ENCODE measurements at places on chromosomes 13 and 19.

- DNase-seq, result no peak
These were observed 18.3 kb downstream of the MAST1 start for GRCh38 chr19:12856653-12857052.

DNA sequence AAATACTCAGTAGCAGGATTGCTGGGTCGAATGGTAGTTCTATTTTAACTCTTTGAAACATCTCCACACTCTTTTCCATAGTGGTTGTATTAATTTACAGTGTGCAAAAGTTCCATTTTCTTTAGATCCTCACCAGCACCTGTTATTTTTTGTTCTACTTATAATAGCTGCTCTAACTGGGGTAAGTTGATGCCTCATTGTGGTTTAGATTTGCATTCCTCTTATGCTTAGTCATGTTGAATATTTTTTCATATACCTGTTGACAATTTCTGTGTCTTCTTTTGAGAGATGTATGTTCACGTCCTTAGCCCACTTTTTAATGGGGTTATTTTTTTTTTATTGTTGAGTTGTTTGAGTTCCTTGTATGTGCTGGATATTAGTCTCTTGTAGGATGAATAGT lies 144.6 kb downstream of the NBEA start:
- DNase-seq, result no peak

DNA sequence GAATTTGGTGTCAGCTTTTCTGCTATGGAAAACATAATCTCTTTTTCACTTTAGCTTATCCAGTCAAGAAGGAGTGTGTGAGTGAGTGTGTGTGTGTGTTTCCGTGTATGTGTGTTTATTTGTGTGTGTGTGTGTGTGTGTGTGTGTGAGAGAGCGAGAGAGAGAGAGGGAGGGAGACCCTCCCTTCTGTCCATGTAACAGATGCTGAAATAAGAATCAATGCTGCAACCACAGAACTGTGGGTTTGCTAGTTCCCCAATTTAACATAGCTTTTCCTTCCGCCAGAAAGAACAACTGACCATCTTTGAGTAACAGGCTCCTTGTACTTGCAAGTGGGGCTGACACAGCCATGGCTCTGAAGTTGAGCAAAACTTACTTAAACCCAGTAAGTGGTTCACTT lies 5.2 kb downstream of the LCP1 start:
- no peak for DNase-seq

DNA sequence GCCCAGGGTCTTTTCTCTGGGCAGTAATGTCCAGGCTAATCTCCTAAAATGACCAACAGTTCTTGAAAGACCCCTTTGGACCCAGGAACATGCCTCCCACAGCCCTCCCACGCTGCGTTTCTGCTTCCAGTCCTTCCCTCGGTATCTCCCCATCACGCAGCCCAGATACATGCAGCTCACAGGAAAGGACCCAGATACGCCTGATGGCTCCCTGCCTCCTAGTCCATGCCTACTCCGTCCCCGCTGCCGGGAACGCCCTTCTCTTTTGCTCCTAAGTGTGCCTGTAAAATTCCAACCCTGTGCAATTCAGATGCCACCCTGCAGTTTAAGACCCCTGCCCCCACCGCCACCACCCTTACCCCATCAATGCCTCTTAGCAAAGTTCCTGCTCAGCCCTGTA lies 778 bp downstream of the MUC16 start:
- DNase-seq, result no peak

- no peak for DNase-seq
These were observed 517 bp downstream of the GTF2F1 start for GRCh38 chr19:6392221-6393073.

DNA sequence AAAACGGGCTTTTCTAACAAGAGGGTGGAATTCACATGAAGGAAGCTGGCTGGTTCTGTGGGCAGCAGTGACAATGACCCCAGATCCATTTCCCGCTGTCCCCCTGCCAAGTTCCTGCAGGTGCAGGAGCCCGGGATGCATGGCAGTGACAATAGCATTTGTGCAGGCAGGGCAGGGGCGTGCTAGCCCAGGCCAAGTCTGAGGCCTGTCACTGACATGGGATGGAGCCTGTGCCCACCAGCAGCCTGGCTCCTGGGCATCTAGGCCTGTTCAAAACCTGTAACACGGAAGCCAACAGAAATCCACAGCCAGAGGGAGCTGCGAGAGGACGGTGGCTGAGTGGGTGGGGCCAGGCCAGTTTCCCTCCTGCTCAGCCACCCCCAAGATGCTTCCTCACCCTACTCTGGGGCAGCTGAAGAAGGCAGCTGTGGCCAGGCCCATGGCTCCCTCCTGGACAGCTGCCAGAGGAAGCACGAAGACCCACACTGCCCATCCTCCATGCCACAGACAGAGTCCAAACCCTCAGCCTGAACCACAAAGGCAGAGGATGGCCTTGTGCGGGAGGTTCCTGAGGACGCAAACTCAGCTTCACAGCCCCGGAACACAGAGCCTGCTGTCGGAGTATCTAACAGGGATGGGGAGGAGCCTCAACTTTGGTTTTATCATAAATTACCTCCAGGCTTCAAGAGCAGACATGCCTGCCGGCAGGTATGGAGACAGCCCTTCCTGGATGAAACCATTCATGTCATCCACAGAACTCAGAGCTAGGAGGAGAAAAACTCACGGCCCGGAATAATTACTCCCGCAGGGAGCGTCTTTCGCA lies 74.0 kb downstream of the CEBPG start:
- DNase-seq, result no peak

DNA sequence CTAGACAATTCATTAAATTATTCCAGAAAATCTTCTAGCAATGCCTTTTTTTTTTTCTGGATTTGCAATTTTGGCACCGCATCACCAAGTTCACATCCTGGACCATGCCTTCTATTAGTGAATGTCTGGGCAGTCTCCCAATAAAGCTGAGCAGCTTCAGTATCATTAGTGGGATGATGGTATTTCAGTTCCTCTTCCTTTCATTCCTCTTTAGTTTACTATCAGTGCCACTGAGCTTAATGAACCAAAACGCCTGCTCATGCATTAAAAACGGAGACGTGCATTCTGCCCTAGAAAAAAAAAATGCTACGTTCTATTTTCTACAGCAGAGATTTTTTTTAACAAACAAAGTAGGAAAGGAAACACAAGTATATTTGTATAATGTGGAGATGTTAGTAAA lies 343.0 kb downstream of the PCDH9 start:
- no peak for DNase-seq

GRCh38 chr13:72890546-72890945 lies 108.6 kb downstream of the PIBF1 start:
- no peak for DNase-seq

GRCh38 chr13:95741584-95742563 lies 64.9 kb downstream of the DNAJC3 start:
- DNase-seq, result no peak

GRCh38 chr13:20608438-20609020 lies 41.6 kb downstream of the IFT88 start:
- no peak for DNase-seq

GRCh38 chr13:73910733-73911132 lies 223.5 kb downstream of the KLF12 start:
- DNase-seq, result no peak

DNA sequence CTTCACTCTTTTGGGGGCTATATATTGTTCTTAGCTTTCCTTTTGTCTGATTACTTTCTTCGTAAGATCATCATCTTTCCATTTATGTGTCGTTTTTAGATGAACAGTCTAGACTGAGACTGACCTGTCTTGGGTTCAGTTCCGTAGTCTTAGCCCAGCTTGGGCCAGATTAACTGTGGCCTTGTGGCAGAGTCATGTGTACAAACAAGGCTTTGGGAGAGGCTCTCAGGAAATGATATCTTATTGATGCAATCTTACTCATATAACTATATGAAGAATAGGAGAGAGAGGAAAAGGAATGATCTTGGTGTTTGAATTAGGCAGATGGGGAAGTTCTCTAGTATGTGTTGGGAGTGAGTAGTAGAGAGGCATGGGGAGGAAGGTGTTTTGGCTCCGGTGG lies 6.8 kb upstream of the ERCC5 start:
- DNase-seq, result no peak

- DNase-seq, result no peak
These were observed 23.1 kb upstream of the COG3 start for GRCh38 chr13:45441633-45442032.

- DNase-seq, result no peak
These were observed 8.1 kb downstream of the CEBPA start for GRCh38 chr19:33294058-33294798.

- DNase-seq, result no peak
These were observed 15.9 kb downstream of the CBY2 start for GRCh38 chr13:45718063-45718462.

- DNase-seq, result no peak
These were observed 13.5 kb downstream of the ERCC2 start for GRCh38 chr19:45356760-45357444.

- DNase-seq, result no peak
These were observed 34.4 kb upstream of the IGFL1 start for GRCh38 chr19:46195104-46195503.

DNA sequence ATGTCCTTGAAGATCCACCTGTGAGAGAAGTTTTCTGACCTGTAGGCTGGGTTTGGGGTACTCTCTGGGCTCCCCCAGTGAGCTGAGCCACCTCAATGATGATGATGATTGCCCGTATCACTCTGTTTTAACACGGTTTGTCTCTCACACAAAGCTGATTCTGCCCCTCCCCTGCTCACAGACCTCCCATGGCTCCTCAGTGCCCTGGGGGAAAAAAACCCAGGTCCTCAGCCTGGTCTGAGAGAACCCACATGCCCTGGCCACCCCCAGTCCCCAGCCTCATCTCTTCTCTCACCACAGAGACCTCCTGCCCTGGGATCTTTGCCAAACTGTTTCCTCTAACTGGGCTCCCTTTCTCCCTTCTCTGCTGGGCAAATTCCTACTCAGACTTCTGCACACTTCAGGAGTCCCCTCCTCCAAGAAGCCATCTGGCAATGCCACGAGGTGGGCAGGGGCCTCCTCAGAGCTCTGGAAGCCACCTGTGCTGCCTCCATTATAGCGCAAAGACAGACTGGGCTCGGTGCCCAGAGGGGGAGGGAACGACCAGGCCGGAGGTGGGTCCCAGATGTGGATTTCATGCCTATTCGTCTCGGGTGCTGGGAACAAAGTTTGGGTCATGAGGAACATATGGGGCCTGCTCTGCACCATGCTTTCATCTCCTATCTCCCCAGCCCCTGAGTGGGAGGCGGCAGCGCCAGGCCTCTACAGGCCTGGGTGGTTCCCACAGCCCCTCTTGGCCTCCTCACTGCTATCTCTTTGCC lies 8.5 kb upstream of the CA11 start:
- DNase-seq, result no peak

DNA sequence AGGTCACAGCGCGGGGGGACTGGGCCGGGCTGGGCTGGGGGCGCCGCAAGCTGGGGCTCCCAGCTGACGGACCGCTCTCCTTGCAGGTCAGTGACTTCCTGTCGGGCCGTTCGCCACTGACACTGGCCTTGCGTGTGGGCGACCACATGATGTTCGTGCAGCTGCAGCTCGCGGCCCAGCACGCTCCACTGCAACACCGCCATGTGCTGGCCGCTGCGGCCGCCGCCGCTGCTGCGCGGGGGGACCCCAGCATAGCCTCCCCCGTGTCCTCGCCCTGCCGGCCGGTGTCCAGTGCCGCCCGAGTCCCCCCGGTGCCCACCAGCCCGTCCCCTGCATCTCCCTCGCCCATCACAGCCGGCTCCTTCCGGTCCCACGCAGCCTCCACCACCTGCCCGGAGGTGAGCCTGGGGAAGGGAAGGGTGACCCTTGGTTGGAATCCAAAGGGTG lies 5.7 kb downstream of the MIDN start:
- no peak for DNase-seq

DNA sequence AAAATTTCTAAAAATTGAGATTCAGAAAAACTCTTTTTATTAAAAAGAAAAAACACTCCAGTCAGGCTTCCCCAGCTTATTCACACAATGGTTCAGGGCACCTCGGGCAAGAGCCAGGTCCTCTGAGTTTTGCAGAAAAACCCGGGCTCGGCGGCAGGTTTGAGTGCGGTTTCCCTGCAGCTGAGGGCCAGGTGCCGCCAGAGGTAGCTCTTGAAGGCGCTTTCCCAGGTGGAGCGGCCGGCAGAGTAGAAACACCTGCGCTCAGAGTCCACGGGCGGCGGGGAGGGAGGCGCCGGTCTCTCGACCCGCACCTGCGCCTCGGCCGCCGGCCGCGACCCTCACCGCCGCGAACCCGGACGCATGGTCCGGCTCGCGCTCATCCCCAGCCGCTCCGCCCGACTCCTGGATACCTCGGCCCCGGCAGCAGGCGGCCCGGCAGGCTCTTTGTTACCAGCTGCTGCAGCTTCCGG lies 444 bp downstream of the PROSER1 start:
- DNase-seq, result no peak

DNA sequence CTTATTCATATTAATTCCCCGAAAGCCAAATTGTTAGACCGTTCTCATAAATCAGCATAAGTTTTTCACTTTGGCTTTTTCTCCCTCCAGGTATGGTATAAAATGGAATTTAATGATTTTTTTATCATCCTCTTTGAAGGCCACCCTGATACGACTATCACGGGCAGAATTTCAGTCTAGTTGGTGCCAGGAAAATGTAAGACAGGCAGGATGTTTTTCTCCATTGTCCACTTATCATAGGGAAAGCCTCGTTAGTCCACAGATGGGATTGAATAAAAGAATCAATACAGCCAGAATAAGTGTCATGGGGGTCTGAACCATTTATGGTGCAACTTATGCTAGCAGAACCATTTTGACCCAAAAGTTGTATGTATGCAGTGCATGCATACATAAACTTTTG lies 566.0 kb upstream of the ARGLU1 start:
- no peak for DNase-seq

DNA sequence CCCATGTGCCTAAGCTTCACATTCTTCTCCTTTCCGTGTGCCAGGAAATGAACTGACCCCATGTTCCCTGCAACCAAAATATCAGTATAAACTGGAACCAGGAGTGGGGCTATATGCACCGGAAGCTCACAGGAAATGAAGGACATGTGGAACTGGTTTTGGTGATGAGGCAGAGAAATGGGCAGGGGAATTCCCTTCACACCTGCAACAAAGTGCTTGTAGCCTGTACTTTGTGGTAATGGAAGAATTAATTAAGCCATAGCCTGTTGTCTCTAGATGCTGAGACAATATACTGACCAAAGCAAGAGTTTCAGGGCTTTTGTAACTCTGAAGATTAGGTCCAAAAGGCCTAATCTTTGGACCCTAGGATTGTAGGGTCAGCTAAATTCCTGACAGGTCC lies 15.5 kb upstream of the UGGT2 start:
- DNase-seq, result no peak

GRCh38 chr19:51689751-51690453 lies 3.2 kb upstream of the SPACA6 start:
- DNase-seq, result no peak

DNA sequence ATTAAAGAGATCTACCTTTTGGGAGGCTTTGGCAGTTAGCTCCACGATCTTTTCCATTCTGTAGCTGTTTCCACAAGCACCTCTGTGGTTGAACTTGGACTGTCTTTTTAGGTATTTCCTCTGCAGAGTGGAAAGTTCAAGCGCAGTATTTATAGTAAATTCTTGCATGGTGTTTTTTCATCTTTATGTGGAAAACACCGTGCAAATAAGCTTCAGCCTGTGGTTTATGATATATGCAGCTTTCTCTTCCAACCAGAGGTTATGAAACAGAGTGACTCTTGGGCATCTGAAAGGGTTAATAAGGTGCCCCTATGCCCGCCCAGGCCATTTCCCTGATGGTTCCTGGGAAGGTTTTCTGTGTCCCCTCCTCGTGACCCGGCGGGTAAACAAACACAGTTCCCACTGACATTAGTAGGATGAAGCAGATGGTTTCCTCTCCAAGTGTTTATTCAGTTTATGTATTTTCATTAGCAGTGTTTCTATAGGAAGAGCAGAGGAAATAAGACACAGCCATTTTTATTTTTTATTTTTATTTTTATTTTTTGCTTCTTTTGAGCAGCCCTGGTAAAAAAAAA lies 39.7 kb upstream of the RNF113B start:
- no peak for DNase-seq

- DNase-seq, result no peak
These were observed 114.8 kb downstream of the KATNAL1 start for GRCh38 chr13:30192320-30193093.

All from glomerular endothelial cell (primary cell).